ENCODE measurements at places on chromosomes 12 and 14.

DNA sequence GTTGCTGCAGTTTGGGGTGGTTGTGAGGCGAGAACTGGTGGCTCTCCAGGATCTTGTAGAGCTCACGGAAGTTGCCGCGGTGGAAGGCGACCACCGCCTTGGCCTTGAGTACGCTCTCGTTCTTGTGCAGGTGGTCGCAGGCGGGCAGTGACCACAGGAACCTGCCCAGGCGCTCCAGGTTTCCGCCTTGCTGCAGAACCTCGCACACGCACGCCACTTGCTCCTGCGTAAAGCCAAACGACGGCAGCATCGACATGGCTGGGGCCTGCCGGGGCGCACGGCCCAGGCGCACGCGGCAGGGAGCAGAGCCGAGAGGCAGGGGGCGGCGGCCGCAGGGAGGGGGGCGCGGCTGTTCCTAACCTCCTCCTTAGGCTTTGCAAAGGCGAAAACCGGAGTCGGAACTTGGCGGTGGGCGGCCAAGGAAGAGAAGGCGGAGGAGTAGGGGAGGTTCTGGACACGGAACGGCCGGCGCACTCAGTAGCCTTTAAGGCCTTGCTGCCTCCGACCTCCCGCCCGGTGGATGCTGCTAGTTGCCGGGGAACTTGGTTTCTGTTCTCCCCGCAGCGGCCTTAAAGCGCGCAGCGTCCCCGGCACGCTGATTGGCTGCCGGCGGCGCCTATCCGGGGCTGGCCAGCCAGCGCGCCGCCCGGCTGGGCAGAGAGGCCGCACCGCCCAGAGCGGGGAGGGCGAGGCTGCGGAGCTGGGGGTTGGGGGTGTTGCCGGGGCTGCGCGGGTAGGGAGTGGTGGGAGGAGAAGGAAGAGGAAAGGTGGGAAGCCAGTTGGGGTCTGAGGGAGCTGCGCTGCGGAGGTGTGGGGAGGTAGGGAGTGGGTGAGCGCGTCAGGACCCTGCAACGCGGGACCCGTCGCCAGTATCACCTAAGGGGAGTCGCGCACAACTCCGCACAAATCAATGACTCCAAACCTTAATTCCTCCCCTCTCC lies at the start of gene SIX1:
SIX1 (minus strand) TSS at position 544 of the 941 bp plus-strand sequence; CDS start at position 256, 288 bp downstream.
- peak; percentile 89 for DNase-seq

DNA sequence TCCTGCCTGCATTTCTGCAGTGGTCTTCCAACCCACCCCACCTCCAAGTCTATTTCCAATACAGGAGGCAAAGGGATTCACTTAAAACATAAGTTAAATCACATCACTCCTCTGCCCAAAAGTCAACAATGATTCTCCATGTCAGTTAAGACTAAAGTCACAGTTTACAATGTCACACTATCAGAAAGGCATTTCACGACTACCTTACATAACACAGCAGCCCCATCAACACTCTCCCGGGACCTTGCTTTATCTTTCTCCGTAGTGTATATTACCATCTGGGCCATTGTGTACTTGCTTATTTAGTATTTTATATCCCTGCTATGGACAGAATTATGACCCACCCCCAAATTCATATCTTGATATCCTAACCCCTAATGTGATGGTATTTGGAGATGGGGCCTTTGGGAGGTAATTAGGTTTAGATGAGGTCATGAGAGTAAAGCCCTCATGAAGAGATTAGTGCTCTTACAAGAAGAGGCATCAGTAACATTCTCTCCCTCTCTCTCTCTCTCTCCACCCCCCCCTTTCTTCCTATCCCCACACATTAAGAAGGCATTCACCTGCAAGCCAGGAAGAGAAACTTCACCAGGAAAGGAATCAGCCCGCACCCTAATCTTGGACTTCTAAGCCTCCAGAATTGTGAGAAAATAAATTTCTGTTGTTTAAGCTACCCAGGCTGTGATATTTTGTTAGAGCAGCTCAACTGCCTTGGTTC lies 112.7 kb downstream of the GXYLT1 start:
- DNase-seq = no peak

- DNase-seq = peak; percentile 43
Observed at GRCh38 chr12:100826323-100826722, 31.7 kb downstream of the ANO4 start.

- no peak for DNase-seq
Observed at GRCh38 chr12:121958541-121959240, 40.3 kb downstream of the CFAP251 start.

GRCh38 chr12:105239304-105239703 lies 3.3 kb upstream of the APPL2 start:
- DNase-seq = no peak

DNA sequence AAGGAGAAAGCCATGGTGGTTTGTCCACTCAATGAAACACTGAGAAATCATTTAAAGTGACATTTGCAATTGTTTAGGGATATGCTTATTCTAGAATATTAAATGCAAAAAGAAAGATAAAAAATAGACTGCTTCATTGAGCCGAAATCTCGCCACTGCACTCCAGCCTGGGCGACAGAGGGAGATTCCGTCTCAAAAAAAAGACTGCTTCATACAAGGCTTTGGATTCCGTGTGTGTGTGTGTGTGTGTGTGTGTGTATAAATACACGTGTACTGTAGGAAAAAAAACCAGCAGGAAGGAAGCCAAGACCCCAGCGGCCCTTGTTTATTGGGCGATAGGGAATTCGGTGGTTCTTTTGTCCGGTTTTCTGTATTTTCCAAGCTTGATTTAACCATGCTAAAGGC lies 3.2 kb upstream of the ZNF839 start:
- DNase-seq = peak; percentile 78

DNA sequence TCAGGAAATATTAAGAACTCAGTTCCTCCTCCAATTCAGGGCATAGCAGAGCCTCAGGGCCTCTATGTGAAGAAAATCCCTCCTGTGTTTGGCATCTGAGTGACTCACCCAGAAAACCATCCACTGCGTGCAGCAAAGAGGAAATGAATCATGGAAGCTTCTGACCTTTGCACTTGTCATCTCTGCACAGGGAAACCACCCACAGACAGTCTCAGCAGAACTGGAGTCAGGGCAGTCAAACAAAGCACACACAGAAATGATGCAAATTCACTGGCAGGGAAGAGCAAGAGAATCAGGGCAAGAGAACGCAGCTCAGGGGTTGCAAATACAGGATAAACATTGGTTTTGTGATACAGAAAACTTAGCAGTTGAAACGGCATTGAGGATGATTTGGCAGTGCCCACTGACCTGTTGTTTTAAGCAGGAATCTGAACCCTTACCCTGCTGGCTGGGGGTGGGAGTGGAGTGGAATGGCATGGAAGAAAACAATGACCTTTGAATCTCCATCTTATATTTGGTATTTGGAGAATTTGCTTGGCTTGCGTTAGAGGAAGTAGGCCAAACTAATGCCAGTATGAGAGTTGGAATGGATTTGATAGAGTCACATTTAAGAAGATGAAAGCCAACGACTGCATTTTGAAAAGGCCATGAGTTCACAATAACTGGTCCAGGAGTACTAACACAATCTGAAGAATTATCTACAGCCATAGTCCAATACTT lies 53.5 kb downstream of the PHLDA1 start:
- peak; percentile 92 for DNase-seq

DNA sequence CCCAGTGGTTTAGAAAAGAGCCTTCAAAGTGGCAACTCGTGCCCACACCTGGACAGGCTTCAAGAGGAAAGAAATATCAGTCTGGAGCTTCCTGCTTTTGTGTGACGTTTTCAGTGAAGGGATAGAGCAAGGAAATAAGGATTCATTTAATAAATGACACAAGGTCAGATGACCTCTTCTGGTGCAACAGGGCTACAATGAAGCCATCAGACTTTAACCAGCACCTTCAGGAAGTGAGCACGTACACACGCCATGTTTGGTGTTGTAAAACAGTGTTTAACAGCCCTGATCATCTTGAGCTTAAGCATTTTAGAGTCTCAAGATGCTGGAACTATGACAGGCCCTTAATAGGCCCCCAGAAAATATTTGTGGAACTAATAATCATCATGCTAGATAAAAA lies 59.1 kb downstream of the CCDC60 start:
- no peak for DNase-seq

DNA sequence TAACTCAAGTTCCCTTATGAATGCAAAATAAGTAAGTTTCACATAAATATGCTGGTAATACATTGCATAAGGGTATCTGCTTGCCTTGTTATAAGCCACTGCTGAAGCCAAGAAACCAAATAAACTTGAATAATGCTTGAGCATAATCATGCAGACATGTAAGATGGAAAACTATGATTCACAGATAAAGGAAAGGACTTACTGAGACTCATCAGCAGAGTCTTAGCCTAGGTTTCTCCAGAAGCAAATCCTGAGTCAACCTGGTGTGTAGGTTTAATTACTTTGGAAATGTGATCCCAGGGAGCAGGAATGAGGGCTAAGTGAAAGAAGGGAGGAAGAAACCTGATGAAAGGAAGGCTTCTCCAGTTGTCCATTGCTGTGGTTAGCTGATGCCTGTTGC lies 107.7 kb upstream of the BTG1 start:
- DNase-seq = no peak

DNA sequence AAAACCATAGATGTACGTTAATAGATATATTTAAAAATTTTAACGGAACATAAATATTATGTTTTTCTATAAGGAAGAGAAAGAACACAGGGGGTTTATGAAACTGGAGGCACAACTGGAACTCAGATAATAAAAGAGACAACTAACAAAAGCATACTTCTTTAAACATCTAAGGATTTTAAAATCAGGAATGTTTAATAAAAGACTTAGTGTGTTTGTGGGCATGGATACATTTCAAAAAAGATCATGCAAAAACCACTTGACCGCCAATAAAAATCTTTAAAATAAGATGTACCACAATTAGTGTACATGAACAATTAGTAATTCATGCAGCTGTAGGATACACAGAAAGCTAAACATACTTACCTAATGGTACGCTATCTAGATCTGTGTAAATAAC lies 113.0 kb downstream of the KIF21A start:
- no peak for DNase-seq

GRCh38 chr12:120093336-120093591 lies 23.3 kb downstream of the RAB35 start:
- no peak for DNase-seq

DNA sequence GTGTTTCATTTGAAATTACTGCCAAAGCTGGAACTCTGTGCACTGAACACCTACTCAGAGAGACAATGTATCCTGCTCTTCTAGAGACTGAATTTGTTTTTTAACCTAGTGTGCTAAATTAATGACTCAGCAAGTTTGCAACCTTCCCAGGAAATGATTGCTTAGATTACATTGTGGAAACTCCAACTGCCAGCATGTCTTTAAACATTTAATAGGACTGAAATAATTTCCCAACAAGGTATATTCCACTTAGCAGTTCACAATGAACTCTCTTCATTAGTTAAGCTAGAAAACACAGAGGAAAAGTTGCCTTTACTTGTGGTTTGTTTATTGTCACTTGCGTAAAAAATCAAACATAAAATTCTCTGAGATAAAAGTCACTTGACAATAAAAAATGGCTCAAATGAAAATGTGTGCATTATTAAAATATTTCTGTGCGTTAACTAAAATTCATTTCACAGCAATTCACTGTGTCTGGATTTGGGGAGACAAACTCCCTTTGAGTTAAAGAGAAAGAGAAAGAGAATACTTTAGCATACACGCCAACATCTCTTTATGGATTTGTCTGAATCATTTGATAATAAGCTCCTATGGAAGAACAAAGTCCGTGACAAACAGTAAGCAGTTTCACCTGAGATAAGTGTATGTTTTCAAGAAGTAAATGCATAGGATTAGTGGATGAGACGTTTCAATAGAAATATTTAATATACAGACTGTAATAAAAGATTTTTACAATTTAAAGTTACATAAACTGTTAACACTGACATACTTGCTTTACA lies 284.0 kb downstream of the PRKD1 start:
- DNase-seq = no peak

DNA sequence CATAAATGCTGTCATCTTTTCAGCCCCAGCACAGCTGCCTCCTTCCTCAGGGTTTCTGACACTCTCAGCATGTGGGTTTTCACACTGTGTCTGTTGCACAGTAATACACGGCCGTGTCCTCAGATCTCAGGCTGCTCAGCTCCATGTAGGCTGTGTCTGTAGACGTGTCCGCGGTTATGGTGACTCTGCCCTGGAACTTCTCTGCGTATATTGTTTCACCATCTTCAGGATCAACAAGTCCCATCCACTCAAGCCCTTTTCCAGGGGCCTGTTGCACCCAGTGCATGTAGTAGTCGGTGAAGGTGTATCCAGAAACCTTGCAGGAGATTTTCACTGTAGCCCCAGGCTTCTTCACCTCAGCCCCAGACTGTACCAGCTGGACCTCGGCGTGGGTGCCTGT lies 1210.6 kb downstream of the TMEM121 start:
- DNase-seq = no peak

GRCh38 chr12:39959467-39959866 lies 146.4 kb downstream of the SLC2A13 start:
- DNase-seq = no peak

GRCh38 chr12:109537136-109537535 lies 36.2 kb downstream of the MMAB start:
- no peak for DNase-seq

GRCh38 chr14:105627701-105628100 lies 101.3 kb downstream of the TMEM121 start:
- no peak for DNase-seq

DNA sequence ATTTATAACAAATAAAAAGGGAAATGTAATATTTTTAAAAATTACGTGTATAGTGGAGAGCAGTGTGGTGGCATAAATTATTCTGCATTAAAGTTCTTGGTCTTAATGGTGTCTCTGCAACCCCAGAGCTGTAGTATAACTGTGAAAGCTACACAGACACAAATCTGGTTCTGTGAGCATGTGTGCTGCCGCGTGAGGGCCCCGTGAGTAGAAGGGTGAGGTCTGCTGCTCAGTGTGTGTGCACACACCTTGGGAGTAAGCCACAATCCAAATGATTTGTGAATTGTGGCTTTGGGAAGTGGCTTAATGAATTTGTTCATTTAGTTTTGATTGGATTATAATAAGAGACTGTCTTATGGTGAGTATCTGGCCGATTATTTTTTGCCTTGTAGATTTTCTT lies 16.8 kb downstream of the PELI2 start:
- DNase-seq = no peak

DNA sequence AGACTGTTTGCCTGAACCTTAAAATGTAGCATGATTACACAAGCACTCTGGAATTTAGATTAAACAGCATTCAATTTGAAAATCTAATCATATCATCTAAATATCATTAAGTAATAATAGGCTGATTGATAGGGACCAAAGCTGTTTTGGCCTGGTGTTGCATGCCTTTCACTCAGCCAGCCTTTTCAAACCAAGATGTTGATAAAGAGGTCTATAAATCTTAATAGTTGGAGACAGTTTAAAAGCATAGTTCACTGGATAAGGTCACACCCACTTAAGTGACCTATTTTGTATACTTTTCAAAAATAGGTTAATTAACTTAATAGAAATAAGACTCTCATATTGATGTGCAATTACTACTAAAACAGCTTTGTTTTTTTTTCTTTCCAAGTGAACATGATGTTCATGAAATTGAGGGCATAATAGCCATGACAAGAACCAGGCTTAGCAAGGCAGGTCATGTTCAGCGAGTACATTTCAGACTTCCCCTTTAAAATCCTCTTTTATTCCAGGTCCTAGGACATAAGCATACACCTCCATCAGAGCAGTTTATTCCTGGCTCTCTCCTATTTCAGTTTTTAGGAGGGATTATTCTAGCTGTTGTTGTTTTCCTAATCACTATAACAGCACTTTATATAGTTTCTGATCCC lies 349.0 kb downstream of the RAD51B start:
- peak; percentile 51 for DNase-seq

All from SJCRH30 (cell line).